Activated CD4-positive, alpha-beta T cell treated with anti-CD3 and anti-CD28 coated beads for 36 hours (primary cell): ENCODE measurements at places on chromosomes 2 and 18. TPM values are rescaled to one million over a fixed set of nuclear protein-coding genes. Genes with fewer than 3 reads are reported as not detected.

- DNase-seq, result no peak
Measured at GRCh38 chr2:187075199-187075635, 226.2 kb upstream of the ZSWIM2 start.

- no peak for DNase-seq
Measured at GRCh38 chr2:100733391-100734187, 86.3 kb upstream of the NPAS2 start.

GRCh38 chr2:53867773-53868172, 8.0 kb upstream of the GPR75 start:
- no peak for DNase-seq

DNA sequence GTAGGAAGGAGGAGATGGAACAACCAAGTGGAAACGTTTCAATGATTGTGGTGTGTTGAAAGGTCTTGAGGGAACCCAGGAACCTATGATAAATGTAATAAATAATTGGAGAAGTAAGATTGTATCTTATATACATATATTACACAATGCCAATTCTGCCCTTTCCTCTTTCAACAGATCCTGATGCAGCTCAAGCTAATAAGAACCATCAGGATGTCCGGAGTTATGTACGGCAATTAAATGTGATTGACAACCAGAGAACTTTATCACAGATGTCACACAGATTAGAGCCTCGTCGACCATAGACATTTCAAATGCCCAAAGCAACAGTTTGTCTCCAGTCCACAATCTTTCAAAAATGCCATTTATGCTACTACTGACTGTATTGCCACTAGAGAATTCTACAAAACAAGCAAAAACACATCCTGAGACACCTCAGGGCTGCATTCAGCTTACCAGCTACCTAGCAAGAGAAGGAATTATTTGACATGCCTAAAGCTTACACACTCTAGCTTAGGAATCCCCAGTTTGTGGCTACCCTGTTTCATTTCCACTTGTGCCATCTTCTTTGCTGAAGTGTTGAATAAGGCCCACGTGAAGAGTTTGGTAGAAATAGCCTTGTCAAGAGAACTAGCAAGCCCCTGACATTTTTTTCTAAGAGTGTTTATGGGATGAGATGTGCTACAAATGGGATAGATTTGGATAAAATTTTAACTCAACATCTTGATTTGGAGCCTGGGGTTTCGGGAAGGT, 24.0 kb upstream of the MAP3K20 start:
- no peak for DNase-seq

Gene GRHL1
- 0.53 TPM for total RNA-seq

Gene FAHD2A
- 37.9 TPM for total RNA-seq

- no peak for DNase-seq
Measured at GRCh38 chr2:52429171-52429570, 1338.4 kb upstream of the CHAC2 start.

GRCh38 chr18:59616501-59616900, 80.7 kb downstream of the CCBE1 start:
- DNase-seq, result no peak

DNA sequence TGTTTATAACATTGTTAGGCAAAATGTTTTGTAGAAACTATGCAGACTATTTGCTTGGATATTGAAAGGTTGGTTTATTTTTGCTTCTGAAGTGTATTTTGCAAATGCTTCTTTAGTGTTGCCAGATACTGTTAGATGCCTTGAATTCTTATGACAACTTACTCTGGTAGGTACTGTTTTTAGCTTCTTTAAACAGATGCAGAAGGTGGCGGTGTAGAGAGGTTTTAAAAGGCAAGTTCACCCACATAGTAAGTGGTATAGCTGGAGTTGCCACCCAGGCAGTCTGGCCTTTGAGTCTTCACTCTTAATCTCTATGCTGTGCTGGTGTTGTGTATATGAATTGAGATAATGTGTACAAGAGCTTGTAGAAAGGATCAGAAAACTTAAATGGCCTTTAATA, 3.6 kb downstream of the PCYOX1 start:
- no peak for DNase-seq

GRCh38 chr2:206415618-206416243, 27.6 kb upstream of the ADAM23 start:
- DNase-seq, result no peak

DNA sequence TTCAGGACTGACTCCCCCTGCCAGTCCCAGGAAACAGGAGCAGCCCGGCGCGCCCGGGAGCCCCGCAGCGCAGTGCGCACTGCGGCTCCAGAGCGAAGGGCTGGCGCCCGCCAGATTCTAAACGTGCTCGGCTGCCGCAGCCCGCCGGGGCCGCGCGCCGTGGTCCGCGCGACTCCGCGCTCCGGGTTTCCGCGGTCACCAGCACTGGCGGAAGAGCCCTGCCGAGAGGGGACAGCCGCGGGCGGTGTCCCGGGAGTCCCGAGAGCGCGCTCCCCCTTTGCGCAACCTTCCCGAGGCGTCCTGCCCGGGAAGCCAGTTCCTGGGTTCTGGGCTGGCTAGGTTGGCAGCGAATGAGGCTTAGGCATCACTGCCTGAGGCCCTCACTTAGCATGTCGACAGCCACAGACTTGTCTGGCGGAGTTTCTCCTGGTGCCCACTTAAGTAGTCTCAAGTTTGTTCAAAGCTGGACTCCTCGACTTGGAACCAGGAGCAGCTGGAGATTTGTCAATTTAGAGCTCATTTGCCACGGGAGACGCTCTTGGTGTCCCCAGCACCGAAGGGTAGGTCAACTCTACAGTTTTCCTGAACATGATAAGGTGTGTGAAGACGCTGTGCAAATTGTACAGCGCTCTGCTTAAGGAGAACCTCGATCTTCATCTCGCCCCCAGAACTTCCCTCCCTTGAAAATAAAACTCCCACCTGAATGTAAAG, 1.5 kb upstream of the VSNL1 start:
- no peak for DNase-seq

GRCh38 chr2:75170889-75171288, 28.4 kb downstream of the TACR1 start:
- no peak for DNase-seq

DNA sequence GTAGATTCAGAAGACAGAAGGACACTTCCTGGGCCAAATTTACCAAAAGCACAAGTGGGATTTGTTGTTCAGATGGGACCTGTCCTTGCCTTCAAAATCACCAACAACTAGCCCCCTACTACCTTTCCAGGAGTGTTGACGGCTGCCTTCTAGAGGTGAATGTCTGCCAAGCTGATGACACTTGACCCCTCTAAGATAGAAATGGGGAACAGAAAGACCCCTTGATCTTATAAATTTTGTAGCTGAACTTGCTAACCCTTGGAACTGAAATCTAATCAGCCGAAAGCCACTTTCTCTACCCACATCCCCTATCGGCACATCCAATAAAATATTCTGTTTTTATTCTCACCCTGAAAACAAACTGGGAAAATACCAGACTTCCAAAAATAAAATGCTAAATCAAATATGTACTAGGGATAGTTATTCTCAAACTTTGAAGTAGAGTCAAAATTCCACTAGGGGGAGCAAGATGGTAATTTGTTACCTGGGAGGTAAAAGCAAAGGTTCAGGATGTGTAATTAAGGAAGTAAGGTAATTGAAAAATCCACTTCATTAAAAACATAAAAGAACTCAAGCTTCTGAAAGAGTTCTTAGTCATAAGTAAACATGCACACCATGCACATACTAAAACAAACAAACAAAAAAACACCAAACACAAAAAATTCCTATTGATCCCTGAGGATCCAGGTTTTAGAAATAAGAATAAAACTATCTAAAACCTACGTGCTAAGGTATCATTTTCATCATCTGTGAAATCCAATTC, 119.2 kb downstream of the ANKRD44 start:
- no peak for DNase-seq

DNA sequence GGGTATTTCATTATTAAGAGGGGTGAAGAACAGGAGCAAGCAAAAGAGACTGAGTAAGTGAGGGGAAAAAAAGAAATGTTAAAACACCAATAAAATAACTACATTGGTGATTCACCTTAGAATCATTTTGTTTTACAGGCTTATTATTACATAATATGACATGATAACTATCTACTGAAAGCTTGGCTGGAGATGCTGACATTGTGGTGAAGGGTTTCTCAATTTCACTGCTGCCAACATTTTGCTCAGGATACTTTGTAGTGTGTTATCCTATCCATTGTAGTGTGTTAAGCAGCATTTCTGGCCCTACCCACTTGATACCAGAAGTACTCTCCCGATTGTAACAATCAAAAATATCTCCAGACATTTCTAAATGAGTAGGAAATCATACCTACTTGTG, 1564.6 kb upstream of the NXPH2 start:
- no peak for DNase-seq

Gene MC4R
- not detected for total RNA-seq

- no peak for DNase-seq
Measured at GRCh38 chr2:110717734-110718133, 14.6 kb upstream of the ACOXL start.

DNA sequence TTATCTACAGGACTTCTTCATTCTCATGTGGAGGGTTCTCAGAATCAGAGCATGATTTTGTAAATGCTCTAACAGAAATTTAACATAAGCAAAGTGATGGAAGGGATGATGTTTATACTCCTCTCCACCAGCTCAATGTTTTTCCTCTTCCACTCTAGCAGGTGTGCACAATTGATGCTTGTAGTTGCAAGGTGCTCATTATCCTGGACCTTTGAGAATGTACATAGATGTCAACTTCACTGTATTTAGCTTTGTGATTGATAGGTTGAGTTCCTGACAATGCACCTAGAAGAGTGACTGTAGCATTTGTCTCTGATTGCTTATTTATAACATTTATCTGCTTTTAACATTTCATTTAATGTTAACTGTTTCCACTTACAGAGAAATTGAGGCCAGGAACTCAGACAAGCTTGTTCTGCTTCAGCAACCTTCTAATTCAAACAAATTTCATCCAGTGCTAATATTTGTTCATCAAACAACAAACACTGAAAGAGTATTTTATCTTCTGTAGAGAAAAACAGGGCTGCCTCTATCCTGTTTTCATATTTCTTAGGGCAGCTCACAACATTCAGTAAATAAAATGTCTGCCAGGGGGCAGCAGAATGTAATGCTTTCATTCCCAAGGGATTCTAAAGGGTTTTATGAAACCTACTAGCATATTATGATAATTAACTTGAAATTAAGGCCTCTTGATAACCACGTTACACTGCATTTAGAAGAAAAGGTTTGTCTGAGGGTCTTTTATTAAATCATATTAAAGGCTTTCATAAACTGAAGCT, 127.9 kb upstream of the NOL4 start:
- no peak for DNase-seq

- DNase-seq, result no peak
Measured at GRCh38 chr18:59340817-59341216, 18.2 kb downstream of the LMAN1 start.

DNA sequence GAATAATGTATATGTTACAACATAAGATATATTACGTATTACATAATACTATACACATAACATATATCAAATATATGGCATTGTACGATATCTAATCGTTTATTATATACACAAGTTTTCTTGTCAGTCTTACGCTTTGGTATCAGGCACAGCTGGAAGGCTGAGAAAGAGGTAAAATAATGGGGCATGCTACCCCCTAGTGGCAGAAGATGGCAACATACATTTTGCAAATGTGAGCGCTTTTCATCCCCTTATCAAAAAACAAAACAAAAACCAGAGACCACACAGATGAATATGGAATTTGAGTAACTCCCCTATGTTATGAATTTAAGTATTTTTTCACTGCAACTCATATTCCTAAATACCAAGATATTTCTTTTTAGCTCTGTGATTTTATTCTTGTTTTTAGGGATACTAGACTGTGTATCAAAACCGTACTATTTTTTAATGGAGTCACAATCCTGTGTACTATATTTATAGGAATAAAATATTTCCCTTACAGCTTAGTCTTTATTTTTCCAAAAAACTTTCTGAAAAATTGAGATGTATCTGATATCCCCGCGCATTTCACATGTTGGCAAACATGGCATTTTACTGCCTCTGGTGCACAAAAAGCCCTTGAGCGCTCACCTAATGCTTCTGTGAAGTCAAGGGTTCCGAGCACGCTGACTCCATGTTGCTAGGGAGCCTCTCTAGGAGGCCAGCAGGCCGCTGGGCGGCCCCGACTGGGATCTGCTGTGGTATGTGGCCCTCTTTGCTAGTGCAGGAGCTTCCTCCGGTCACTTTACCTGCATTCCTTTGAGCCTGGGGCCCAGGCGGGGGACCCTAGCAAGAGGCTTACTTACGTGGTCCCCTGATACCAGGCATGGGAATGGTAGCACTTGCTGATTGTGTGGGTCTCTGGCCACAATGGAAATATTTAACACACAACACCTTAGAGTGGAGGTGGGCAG, 62.5 kb downstream of the SLC4A3 start:
- DNase-seq, result peak; percentile 65

- DNase-seq, result no peak
Measured at GRCh38 chr2:146147448-146148012, 1627.6 kb upstream of the ZEB2 start.

Gene MAPK4
- not detected for total RNA-seq

DNA sequence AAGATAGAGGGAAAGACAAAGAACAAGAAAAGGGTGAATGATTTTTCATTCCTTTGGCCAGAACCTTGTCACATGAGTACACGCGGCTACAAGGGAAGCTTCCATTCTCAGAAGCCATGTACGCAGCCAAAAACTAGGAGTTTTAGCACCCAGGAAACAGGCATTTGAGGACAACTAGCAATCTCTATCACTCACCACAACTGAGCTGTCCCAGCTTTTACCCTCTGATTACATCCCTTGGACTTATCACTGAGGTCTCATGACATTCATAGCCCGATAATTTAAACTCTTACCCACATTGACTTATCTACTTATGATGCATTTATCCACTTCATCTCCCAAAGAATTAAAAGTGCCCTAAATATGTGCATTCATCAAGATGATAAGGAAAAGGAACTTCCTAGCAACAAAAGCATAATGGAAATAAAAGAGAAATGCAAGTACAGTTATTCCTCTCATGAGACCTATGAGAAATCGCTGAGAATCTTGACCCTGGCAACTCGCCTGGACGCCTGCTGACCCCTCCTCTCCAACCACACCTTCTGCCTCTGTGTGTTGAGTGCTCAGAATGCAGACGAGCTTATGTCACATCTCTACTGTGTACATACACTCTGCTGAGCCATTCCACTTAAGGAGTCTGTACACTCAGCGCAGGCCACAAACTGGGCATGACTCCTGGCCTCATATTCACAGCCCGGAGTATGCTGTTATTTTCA, 28.7 kb upstream of the MFSD6 start:
- DNase-seq, result no peak

Gene EFR3B
- total RNA-seq, result 1.1 TPM

DNA sequence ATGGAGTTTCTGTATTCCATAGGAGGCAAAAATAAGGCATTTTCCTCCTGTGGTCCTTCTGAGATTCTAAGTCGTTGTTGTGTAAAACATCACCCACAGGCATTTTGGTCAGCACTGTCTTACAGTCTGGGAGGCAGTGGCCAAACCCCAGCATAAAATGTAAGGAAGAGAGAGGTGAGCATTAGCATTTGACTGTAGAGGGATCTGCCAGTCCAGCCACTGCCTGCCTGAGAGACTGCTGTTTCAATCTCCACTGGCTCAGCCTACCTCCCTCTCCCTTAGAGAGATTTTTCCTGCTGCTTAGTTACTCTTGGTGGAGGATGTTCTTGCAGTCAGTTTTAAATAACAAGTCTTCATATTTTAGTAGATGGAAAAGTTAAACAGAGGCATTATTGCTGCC, 77.0 kb downstream of the ARHGEF33 start:
- no peak for DNase-seq
